ENCODE measurements at places on chromosomes 2 and 18. TPM values are rescaled to one million over a fixed set of nuclear protein-coding genes. Genes with fewer than 3 reads are reported as not detected.

Gene NT5C1B
- not detected for total RNA-seq

Gene LRRC30
- total RNA-seq, result not detected

Gene RTP5
- not detected for total RNA-seq

- no peak for DNase-seq
These were observed 654.5 kb upstream of the ID2 start for GRCh38 chr2:8027387-8027786.

GRCh38 chr18:10009321-10010144, 95.7 kb downstream of the VAPA start:
- DNase-seq, result no peak

- no peak for DNase-seq
These were observed 2.6 kb upstream of the RNF149 start for GRCh38 chr2:101310834-101311695.

- peak; percentile 81 for DNase-seq
These were observed 317.6 kb downstream of the TNS1 start for GRCh38 chr2:217685255-217685605.

DNA sequence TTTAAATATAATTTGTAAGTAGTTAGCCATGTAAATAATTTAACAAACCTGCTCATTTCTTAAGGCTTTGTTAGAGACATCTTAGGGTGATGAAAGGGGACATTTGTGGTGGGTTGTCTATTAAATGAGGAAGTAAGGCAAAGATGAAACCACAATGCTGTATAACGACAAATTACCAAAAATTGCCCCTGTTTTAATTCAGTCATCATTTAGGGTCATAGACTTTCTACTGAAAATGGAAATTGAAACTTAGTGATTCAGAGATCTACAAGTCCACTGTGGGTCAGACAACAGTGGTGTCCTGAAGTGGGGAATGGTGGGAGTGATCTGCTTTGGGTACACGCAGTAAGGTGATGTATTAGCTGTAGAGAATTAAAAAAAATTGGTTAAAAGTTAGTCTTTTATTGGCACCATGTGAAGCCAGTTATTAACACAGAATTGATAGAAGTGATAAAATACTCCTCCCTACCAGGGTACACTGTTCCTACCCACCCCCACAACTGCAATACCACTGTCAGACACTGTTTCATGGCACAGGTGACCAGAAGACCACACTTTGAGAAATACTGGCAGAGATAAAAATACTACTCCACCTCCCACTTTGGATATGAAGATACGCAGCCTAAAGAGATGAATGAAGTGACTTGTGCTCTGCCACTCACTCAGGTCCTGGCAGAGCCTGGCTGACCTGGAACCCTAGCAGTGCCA, 13.4 kb downstream of the CERS6 start:
- DNase-seq, result no peak

- DNase-seq, result no peak
These were observed 23.5 kb upstream of the TMEM178A start for GRCh38 chr2:39642051-39642718.

- DNase-seq, result no peak
These were observed 18.6 kb upstream of the ZNF532 start for GRCh38 chr18:58845928-58846724.

Data from kidney epithelial cell (primary cell).